Motor neuron (in vitro differentiated cells): ENCODE measurements at places on chromosomes 13 and 19.

DNA sequence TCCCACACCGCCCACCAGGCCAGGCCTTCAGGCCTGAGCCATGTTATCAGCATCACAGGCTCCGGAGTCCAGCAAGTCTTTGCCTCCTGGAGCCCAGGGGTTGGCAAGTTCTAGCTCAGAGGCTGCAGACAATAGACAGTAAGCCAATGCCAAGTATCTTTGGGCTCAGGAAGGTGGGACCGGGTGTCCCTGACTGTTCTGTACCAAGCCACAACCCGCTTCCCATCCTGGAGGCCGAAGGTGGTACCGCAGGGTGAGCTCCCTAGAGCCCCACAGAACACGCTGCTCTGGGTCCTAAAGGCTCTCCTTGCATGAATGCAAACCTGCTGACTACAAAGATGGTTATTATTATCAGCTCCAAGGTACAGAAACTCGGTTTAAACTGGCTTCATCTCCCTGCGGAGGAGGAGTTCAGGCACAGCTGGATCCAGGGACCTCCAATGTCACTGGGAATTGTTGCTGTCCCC is 5.5 kb upstream of the FSTL3 start:
- no peak for ATAC-seq

GRCh38 chr19:10219678-10220077 is 11.5 kb downstream of the S1PR2 start:
- ATAC-seq: no peak

DNA sequence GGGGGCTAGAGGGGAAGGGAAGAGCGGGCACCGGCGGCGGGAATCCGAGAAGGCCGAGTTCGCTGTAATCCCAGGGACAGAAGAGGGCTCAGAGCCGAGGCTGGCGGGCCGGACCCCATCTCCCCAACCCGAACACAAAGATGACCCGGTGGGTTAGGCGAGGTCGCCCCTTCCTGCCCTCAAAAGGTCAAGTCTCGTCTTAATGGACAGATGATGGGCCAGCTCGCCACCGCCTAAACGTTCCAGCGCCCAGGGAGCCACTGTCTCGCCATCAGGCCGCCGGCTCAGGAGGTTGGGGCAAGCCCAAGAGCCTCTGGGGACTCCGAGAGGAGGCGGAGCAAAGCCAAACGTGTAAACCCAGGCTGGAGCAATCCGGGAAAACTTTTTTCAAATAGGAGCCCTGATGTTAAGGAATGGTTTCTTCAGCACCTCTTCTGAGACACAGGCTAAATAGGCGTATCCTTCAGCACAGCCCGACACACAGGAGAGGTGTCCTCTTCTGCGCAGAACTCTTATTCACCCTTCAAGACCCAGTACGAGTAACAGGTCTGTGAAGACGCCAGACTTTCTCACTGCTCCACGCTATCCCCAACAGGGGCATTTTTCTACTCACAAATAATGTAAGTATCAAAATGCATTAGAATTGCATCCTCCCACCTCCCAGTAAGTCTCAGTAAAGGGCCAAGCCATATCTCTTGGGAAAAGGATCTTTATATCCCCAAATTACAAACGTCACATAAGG is 6.3 kb upstream of the POU4F1 start:
- peak; percentile 56 for ATAC-seq

- peak; percentile 3 for ATAC-seq
Measured at GRCh38 chr19:1884291-1884718, 991 bp downstream of the ABHD17A start.

- ATAC-seq: no peak
Measured at GRCh38 chr19:41095703-41096102, 7.5 kb downstream of the CYP2A13 start.

- ATAC-seq: peak; percentile 47
Measured at GRCh38 chr19:10552510-10553053, 8.9 kb downstream of the ATG4D start.

- no peak for ATAC-seq
Measured at GRCh38 chr19:11598103-11598483, 810 bp downstream of the ZNF627 start.

DNA sequence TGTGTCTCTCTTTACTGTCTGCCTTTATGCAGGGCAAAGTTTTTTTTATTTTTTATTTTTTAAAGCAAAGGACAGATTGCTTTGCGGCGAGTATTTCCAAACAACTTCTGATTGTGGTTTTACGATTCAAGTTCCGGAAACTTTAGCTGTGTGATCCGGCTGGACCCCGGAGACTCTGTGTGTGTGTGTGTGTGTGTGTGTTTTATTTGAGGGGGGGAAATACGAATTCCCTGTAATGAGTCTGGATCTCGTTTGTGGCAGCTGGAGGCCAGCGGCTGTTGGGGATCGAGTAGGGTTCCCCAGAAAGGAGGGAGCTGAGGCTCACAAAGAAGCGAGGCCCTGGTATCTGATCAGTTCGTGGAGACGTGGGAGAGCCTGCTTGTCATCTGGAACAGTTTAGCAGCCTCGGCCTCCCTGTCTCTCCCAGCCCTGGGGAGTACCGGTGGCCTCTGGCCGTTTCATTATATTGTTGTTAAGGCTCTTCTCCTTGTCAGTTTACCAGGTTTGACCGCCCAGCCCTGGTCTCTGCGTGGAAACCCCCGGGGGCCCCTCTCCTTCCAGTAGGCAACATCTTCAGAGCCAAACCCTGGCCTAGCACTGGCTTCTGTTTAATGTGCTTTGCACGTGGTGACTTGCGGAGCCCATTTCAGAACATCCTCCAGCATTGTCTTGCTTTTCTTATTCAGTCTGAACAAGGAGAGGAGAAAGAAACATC is 1.3 kb downstream of the FARP1 start:
- ATAC-seq: peak; percentile 8

GRCh38 chr13:30362869-30363268 is 55.5 kb upstream of the KATNAL1 start:
- ATAC-seq: no peak

DNA sequence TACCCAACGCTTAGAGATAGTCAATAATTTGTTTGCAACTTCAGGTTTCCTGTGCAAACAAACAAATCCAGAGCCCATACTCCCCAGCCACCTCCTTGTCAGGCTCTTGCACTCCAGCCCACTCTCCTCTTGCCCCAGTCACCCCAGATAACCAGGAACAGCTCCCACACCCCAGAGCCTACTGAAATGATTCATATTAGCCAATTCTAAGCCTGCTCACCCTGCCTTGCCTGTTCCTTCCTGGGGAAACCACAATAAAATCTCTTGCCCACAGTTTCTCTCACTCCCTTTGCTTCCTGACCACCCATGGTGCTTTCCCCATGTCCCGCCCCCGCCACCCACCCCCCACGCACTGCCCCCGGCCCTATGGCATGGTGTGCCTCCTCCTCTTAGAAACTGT is 3.8 kb upstream of the ACTL9 start:
- ATAC-seq: no peak

DNA sequence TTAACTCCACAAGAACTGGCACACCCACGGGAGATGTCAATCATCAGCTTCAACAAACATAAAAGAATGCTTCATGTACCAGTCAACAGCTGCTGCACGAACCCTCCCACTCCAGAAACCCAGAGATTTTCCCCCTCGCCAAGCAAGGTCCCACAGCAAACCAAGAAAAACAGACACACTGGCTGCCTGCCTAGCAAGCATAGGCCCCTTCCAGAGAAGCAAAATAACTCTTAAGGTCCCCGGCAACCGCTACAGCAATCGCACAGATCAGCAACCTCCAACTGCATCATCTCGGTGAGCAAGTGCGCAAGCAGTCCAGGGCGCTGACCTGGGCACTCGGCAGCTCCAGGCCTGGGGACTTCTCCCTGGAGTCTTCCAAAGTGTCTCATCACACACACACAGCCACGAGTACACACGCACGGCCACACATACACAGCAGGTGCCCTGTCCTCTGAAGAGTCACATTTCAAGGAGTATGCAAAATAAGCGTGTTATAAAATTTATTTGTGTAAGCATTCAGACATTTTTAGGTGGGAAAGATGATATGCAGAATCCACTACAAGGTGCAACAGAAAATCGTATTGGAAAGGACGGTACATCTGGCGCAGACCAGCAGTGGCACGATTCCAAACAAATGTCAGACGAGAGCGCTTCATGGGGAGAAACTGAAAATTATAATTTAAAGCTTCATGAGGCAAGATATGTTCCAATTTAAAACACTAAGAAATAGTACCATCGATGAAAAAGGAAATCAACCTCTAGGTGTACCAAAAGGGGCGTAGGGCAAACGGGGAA is 125.0 kb downstream of the STK24 start:
- ATAC-seq: peak; percentile 35

GRCh38 chr13:106690779-106691178 is 122.8 kb upstream of the ARGLU1 start:
- no peak for ATAC-seq

GRCh38 chr19:940591-941291 is 14.9 kb downstream of the ARID3A start:
- ATAC-seq: no peak

DNA sequence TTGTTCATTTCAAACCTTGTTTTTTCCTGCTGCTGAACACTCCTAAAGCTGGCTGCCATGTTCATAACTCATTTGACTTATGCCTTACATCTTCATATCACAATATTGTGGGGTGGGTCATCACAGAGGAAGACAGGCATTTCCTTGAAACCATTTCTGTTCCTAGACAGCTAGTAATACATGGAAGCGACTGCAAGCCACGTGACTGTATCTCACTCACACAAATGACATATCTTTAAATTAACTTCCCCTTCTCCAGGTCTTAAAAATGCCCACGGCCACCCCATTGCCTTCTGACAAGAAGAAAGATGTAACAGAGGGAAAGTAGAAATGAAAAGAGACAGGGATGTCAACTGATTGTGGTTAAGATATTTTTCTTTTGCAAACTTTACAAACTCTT is 236.8 kb downstream of the LMO7 start:
- no peak for ATAC-seq

- ATAC-seq: no peak
Measured at GRCh38 chr19:55058781-55059610, 4.0 kb downstream of the RDH13 start.

GRCh38 chr13:114123448-114123847 is 9.0 kb downstream of the RASA3 start:
- no peak for ATAC-seq

DNA sequence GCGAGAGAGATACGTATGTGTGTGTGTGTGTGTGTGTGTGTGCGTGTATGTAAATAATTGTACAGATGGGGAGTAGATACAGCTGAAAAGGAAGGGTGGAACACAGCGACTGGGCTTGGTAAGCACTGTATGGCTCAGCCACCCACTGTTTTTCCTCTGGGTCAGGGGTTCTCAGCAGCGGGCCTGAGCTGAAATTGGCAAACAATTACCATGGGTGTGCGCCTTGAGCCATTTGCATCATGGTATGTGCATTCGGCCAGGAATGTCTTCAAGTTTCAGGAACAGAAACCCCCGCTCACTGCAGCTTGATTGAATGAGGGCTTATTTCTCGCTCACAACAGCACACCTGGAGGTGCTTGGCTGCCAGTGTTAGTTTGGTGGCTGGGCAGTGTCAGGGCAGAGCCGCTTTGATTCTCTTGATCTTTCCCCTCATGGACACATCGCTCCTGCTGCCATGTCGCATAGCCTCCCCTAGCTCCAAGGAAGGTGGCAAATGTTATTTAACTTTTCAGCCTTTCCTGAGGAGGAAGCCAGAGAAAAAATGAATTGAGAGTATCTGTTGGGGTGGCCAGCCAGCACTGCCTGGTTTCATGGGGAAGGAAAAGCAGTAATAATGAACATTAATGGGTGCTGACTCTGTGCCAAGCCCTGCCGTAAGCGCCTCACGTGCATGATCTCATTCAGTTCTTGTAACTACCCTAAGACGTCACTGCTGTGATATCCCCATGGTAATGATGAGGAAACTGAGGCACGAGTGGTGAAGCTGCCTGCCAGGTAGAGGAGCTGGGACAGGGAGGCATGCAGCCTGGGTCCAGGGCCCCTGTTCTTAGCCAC is 126.9 kb downstream of the SIPA1L3 start:
- peak; percentile 84 for ATAC-seq

- ATAC-seq: peak; percentile 75
Measured at GRCh38 chr13:66069570-66069969, 1160.6 kb downstream of the PCDH9 start.

GRCh38 chr19:1873524-1874473 is 10.4 kb upstream of the KLF16 start:
- ATAC-seq: no peak

DNA sequence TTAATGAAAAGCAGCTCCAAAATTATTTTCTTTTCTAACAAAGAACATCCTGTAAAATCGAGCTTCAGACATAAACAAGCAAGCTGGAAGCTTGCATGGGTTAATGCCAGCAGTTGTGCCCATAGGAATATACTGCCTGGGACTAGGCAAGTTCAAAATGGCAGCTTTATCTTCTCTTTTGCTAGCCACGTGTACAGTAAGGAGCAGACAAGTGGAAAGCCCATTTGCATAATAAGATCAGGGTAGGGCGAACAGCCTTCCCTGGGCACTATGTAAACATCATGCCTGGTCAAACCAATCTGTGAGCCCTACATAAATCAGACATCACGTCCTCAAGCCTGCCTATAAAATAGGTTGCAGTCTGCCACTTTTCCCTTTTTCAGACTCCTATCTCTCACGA is 489.7 kb downstream of the RFC3 start:
- ATAC-seq: peak; percentile 57

GRCh38 chr13:21673789-21674489 is 3.1 kb downstream of the FGF9 start:
- ATAC-seq: peak; percentile 60

DNA sequence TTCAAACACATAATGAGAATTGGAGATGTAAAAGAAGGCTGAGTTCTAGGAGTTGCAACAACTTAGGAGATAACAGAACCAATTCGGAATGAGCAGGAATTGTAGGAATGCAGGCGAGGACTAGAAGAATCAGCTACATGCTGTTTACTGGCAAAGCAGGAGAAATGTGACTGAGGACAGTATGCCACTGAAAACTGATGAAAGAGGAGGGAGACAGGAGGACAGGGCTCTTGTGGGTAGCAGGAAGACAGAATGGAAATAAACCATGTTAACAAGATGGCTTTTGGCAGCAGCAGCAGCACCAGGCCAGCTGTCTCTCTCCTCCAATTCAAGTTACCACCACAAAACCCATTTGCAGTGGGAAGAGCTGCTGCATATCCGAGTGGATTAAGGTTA is 91.0 kb upstream of the SLC15A1 start:
- ATAC-seq: no peak

- ATAC-seq: no peak
Measured at GRCh38 chr13:76890021-76890420, 3.8 kb upstream of the KCTD12 start.

DNA sequence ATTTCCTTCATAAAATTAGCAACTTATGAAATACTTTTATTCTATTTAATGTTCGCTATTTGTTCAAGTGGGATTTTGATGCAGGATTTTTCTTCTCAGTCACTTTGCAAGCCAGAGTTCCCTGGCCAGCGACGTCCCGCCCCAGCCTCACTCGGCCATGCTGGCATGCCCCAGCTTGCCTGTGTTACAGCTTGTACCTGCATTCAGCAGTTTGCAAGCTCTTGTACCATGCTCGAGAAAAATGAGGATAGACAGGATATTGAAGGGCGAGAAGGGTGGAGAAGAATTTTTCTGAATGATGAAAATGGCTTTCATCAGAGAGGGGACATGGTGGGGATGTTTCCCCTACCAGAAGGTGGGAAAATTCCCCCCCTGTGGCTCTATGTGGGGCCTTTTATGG is 2180.2 kb upstream of the PCDH20 start:
- ATAC-seq: no peak

GRCh38 chr19:16032509-16033135 is 43.7 kb upstream of the TPM4 start:
- ATAC-seq: no peak

GRCh38 chr19:40217027-40217810 is 965 bp downstream of the TTC9B start:
- ATAC-seq: no peak

GRCh38 chr19:46659151-46660007 is 1.6 kb downstream of the DACT3 start:
- ATAC-seq: no peak
